ENCODE measurements at places on chromosomes 2 and 18. TPM values are rescaled to one million over a fixed set of nuclear protein-coding genes. Genes with fewer than 3 reads are reported as not detected.

The GAREM2 gene
- 2.1 TPM for total RNA-seq

- ATAC-seq: no peak
These were observed 19.3 kb downstream of the OXER1 start for GRCh38 chr2:42744545-42745082.

- ATAC-seq: no peak
These were observed 85.8 kb downstream of the ASAP2 start for GRCh38 chr2:9292426-9292825.

The HOXD10 gene
- not detected for total RNA-seq

The IL36RN gene
- not detected for total RNA-seq

The GKN1 gene
- not detected for total RNA-seq
